ENCODE measurements at places on chromosomes 1 and 21.

DNA sequence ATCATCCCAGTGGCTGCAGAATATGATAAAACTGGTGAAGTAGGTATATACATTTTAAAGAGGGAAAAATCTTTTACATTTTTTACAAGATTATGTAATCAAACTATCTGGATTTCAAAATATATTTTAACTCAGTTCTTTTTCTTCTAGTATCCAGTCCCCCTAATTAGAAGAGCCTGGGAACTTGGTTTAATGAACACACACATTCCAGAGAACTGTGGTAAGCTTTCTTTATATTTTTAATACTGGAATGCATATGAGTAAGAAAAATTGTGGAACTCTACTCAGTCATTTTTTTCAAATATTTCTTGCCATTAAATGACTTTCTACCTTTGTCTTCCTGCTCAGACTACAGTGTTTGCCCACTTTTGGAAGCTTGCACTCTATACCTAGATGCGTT, 8.2 kb downstream of the ACADM start:
- peak; percentile 78 for DNase-seq

GRCh38 chr21:32975811-32976431, 49.8 kb upstream of the OLIG2 start:
- no peak for DNase-seq

- peak; percentile 38 for DNase-seq
These were observed 2.4 kb upstream of the TARS2 start for GRCh38 chr1:150484861-150485260.

- peak; percentile 64 for DNase-seq
These were observed 67.8 kb upstream of the BCL10 start for GRCh38 chr1:85344256-85344694.

DNA sequence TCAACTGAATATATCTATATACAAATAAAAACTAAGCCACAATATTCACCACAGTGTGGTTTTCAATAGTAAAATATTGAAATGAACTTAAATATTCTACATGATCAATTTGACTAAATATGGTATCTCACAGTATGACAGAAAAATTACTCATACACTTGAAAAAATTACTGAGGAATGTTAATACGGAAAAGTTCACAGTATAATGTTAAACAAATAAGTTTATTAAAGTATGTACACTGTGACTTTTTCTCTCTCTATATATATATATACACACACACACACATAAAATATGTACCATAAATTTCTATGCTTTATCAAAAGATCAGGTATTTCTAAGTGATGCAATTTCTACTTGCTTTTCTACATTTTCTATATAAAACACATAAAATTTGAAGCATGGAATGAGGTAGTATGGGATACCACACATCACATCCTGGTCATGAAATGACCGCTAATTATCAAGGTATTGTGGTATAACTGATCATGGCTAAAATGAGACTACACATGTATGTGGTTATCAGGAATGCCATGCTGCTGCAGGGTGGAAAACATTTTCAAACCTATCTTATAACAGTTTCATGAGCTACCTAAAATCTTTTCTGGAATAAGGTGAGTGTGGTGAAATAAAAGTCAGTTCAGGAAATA, 102.3 kb downstream of the CDC42BPA start:
- peak; percentile 40 for DNase-seq

DNA sequence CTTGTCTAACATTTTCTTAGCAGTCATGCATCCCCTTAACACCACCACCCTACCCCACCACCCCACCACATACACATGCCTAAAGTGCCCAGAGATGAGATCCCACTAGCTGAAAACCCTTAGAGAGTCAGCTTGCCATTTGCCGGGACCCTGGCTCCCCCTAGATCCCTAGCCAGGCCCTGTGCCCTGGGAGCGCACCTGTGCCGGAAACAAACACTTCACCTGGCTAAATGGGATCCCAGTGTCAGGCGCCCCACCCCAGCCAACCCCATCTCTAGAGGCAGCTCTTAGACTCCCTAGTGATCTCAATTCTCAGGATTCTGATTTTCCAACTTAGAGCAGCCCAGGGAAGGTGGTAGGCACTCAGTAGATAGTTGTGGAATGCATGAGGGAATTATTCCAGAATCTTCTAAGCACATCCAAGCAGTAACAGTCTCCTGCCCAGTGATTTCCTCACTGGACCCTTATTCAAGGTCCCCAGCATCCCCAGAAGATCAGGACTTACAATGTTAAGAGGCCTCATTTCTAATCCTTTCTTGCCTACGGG, 105.2 kb downstream of the LAMC2 start:
- DNase-seq = peak; percentile 28

DNA sequence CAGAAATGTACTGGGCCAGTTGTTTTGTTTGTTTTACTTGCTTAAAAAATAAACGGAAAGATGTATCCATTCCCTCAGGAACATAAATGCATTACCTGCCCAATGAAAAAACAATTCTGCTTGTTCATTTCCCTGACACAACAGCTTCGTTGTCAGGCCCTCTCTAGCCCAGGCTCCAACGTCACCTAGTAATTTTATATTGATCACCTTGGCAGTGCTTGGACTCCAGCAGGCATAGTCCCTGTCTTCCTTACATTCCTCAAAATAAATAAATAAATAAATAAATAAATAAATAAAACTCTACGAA, 1.2 kb downstream of the CEP170 start:
- DNase-seq = no peak

GRCh38 chr21:35258521-35258920, 209.4 kb upstream of the RUNX1 start:
- DNase-seq = no peak

GRCh38 chr21:31927689-31928353, 55.0 kb downstream of the HUNK start:
- DNase-seq = peak; percentile 65

- DNase-seq = no peak
These were observed 3.6 kb upstream of the NPPA start for GRCh38 chr1:11851180-11851579.

DNA sequence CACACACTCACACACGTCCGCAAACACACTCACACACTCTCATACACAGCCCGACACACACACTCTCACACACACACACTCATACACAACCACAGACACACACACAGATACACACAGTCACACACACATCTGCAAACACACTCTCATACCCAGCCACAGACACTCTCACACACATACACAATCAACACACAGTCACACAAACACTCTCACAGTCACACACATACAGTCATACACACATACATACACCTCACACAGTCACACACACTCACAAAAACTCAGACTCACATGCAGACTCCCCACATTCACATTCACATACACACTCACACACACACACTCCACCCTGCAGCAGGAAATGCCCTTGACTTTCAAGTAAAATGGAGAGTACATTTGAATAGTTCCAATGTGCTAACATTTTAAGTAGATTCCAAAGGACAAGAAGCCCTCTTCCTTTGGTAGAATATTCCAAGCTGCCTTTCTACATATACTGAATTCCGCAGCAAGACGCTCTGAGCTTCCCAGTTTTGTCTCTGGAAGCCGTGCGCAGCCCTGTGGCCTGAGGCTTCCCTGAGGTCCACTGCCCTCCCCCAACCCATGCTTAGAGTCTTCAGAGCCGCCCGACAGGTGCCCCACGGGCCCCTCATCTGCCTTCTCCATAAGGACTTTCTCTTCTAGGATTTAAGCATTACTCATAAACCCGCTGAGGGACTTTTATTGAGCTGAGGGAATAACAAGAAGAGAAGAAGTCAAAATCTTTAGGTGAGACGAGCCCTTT, 9.7 kb downstream of the BATF3 start:
- no peak for DNase-seq

- DNase-seq = no peak
These were observed 2.0 kb upstream of the FMO4 start for GRCh38 chr1:171311771-171312558.

DNA sequence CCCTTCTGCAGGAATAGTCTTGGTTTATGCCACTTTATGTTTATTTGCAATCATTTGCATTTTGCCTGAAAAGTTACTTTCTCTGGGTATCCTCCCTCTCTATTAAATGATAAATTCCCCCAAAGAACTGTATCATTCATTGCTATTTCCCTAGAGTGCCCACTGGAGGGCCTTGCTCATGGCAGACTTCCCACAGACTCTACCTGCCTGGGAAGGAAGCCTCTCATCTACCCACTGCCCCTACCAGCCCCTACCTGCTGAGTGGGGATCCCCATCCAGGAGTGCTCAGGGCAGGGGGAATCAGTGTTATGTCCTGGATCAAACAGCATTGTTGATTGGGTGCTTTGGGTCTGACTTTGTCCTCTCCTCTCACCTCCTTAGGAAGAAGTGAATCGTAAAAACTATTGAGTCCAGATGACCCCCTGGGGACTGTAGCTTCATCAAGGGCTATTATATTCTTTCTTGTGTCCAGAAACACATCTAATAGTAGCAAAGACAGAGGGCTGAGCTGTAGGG, 6.8 kb upstream of the LRRN2 start:
- no peak for DNase-seq

DNA sequence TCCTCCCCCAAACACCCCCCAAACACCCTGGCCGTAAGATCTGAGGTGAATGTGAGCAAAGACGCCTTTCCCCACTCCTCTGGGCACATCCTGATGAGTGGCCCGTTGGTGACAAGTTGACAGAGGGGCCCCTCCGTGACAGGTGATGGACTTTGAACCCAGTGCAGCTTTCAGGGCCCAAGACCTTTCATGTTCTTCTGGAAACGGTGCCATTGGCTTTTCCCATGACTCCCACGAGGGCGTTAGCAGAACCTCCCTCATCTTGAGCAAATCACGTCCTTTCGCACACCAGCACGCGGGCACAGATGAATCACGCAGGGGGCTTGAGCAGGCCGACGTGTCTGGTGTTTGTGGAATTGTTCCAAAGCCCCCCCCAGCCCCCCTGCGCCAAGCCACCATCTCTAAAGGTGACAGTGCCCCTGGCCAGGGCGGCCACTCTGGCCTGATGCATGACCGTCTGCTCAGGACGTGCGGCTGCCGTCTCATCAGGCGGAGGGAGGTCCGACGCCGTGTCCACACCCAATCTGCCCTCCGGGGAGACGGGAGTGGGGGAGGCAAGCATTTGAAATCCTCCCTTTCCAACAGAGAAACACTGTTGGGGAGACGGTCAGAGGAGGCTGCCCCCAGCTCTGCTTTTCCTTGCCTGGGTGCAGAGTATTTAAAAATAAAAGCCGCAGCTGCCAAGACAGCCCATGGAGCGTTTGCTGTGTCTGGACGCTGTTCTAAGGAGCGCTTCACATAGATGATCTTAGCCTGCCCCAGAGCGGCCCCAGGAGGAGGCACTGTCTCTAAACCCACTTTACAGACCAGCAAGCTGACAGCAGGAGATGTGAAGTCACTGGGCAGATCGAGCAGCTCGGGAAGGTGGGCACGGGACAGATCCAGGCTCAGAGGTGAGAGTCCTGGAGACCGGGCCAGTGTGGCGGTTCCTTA, 98.3 kb upstream of the ARHGEF16 start:
- DNase-seq = no peak

- DNase-seq = peak; percentile 22
These were observed 604.2 kb downstream of the LRRIQ3 start for GRCh38 chr1:73593804-73594203.

- DNase-seq = no peak
These were observed 66.8 kb downstream of the GPR137B start for GRCh38 chr1:236209185-236209584.

- no peak for DNase-seq
These were observed 9.0 kb downstream of the IFNAR2 start for GRCh38 chr21:33238565-33239255.

- no peak for DNase-seq
These were observed 24.0 kb upstream of the AIM2 start for GRCh38 chr1:159100589-159100988.

DNA sequence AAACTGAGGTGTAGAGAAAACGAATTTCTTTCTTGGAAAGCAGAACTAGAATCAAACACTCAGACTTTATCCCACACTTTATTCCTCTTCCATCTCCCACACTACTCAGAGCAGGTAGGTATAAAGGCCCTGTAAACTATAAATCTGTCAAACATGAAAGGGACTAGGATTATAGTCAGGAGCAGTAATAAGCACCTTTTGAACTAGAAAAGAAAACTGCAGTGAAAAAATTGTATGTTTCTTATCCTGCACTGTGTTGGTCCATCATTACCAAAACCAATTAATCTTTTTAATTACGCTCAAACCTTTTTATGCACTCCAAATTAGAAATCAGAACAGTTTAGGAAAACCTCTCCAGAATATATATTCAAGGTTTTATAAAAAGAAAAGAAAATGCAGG, 47.6 kb downstream of the LPAR3 start:
- no peak for DNase-seq
